Transverse colon (tissue), 4 donors: ENCODE measurements at places on chromosomes 7 and 10. TPM values are rescaled to one million over a fixed set of nuclear protein-coding genes. Genes with fewer than 3 reads are reported as not detected.
A peak's percentile ranks its signal among the peaks of the same experiment; 100 is the strongest.

Gene AUTS2
- total RNA-seq: 50.1 TPM

- H3K27me3 ChIP-seq: no peaks in the 10 kb centered on the region
- no peaks in the 10 kb centered on the region for H3K36me3 ChIP-seq
Measured at GRCh38 chr10:79203833-79204232, 135.1 kb downstream of the ZMIZ1 start.

DNA sequence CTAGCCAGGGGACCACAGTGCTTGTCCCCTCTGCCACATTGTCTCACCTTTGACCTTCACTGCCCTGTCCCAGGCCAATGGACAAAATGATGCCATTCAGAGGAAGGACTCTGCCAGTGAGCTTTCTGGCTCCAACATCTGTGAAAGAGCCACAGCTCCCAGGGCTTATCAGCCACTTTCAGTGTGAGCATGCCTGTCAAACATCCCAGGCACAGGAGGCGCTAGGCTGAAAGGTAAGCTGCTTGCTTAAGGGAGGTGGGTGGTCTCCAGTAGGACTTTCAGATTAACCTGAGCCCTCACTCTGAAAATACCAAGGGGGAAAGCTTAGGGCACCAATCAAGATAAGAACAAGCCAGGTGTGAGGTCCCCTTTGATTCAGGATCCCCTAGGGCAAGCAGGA lies 59.8 kb upstream of the GDF10 start:
- H3K27ac ChIP-seq: no peak overlapping the region
- no peaks in the 10 kb centered on the region for H3K36me3 ChIP-seq
- DNase-seq: no peak
- H3K27me3 ChIP-seq: no peaks in the 10 kb centered on the region
- H3K4me3 ChIP-seq: no peak overlapping the region
- H3K4me1 ChIP-seq: no peaks in the 10 kb centered on the region

- H3K27ac ChIP-seq: peak overlapping the region; percentile 57
- H3K4me1 ChIP-seq: no peaks in the 10 kb centered on the region
- DNase-seq: no peak
- no peak overlapping the region for H3K4me3 ChIP-seq
- H3K36me3 ChIP-seq: no peaks in the 10 kb centered on the region
Measured at GRCh38 chr10:99685597-99685967, 26.3 kb downstream of the ENTPD7 start.

DNA sequence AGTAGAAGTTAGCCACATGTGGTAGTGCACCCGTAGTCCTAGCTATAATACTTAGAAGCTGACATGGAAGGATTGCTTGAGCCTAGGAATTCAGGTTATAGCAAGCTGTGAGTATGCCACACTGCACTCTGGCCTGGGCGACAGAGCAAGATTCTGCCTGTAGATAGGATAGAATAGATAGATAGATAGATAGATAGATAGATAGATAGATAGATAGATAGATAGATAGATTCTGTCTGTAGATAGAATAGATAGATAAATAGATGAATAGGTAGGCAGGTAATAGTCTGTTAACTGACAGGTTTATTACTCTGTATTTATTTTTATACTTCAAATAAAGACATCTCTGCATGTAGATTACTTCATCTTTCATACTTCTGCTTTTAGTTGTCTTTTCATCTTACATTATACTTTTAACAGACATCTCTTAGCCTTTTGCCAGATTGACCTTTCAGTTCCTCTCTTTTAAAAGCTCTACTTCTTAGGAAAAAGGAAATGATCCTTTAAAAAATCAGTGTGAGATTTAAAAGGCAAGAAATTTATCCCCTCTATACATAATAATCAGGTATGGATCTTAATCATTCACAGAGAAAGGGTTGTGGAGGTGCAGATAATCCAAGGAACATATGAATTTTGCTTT lies 31.8 kb downstream of the CCAR1 start:
- H3K4me1 ChIP-seq: no peaks in the 10 kb centered on the region
- H3K27me3 ChIP-seq: no peaks in the 10 kb centered on the region
- no peak overlapping the region for H3K27ac ChIP-seq
- no peaks in the 10 kb centered on the region for H3K36me3 ChIP-seq
- no peak for DNase-seq
- no peak overlapping the region for H3K4me3 ChIP-seq

DNA sequence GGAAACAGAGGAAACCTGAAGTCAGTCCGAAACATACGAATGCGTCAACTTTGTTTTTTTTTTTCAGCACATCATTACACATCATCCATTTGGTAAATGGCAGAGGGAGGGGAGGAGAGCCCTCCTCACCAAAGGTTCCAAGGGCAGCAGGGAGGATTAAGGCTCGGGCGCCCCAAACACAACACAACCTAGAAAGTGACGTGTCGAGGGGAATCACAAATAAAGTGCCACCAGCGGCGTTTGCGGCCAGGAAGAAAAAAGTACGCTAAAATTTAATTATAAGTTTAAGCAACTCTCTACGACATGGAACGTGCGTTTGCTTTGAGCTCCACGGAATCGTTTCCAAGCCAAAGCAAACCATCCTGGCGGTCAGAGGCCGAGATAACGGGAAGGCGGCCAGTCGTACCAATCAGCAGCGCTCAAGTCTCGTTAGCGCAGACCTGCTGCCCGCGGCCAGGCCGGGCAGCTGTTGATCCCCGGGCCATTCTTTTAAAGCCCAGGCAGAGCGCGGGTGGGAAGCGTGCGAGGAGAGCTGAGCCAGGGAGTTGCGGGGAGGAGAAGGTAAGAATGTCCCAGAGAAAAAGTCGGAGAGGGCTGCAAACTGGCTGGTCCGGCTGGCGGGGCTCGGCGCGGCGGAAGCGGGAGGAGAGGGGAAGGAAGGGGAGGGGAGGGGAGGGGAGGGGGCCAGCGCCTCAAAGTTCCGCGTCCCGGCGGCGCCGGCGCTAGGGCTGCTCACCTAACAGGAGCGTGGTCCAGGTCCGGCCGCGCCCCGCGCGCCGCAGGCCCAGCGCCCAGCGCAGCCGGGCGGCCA lies 719 bp downstream of the DPY19L1 start:
- H3K27me3 ChIP-seq: no peaks in the 10 kb centered on the region
- H3K4me1 ChIP-seq: peaks cover 36% of the 10 kb centered on the region
- H3K36me3 ChIP-seq: no peaks in the 10 kb centered on the region
- peak overlapping the region; percentile 77 for H3K4me3 ChIP-seq
- peak; percentile 64 for DNase-seq

Gene GPR146
- 14.5 TPM for total RNA-seq

Gene PRRT4
- 0.41 TPM for total RNA-seq

DNA sequence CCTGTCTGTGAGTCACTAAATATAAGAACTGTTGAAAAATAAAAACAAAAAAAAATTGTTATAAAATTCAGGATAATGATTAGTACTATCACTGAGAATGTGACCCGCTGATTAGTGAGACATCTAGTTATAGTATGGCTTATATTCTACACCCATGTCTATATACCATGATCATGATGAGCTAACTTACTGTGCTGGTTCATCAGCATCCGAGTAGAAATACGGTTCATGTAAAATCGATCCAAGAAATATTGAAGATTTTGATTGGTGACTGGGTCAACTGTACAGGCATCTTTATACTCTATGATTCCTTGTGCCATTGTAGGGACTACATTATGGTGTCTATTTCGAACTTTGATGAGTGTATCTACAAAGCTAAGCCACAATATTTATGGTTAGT lies 3.7 kb downstream of the PDK4 start:
- H3K36me3 ChIP-seq: no peaks in the 10 kb centered on the region
- H3K27ac ChIP-seq: peak overlapping the region; percentile 96
- peaks cover 47% of the 10 kb centered on the region for H3K4me1 ChIP-seq
- DNase-seq: no peak
- H3K4me3 ChIP-seq: peak overlapping the region; percentile 41

DNA sequence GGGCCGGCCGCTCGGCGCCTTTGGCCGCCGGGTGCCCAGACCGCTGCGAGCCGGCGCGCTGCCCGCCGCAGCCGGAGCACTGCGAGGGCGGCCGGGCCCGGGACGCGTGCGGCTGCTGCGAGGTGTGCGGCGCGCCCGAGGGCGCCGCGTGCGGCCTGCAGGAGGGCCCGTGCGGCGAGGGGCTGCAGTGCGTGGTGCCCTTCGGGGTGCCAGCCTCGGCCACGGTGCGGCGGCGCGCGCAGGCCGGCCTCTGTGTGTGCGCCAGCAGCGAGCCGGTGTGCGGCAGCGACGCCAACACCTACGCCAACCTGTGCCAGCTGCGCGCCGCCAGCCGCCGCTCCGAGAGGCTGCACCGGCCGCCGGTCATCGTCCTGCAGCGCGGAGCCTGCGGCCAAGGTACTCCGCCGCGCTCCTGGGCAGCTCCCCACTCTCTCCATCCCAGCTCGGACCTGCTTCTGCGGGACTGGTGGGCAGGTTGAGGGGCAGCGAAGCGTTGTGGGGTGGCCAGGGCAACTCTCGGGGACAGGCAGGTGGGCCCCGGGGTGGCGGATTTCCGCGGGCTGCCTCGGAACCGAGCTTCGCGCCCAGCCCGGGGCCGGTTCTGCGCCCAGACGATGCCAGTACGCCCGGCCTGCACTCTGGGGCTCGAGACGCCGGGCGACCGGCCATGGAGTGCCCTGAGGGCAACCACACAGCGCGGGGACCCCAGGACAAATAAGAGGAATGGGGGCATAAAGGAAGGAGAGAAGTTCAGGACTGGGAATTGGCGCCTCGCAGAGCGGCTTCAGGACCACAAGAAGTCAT lies 578 bp downstream of the HTRA1 start:
- peaks cover 75% of the 10 kb centered on the region for H3K27me3 ChIP-seq
- H3K36me3 ChIP-seq: no peaks in the 10 kb centered on the region
- peak overlapping the region; percentile 65 for H3K4me3 ChIP-seq
- peak overlapping the region; percentile 72 for H3K27ac ChIP-seq

DNA sequence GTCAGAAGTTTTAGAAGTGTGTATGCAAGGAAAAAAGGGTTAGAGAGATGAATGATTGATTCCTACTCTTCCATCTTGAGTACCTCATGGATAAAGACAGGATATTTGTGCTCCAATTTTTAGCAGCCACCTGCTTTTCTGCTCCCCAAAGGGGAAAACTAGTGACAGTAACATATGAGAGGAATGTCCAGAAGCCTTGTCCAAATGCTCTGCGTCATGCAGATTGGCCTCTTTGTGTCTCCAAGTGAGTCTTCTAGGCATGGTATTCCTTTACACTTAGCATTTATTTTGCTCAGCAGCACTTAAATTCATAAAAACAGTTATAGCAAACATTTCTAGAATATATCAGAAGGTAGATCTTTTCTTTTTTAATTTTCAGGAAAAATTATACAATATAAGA lies 306.8 kb downstream of the CNTNAP2 start:
- H3K4me1 ChIP-seq: no peaks in the 10 kb centered on the region
- no peak overlapping the region for H3K4me3 ChIP-seq
- H3K36me3 ChIP-seq: no peaks in the 10 kb centered on the region
- no peak for DNase-seq
- no peaks in the 10 kb centered on the region for H3K27me3 ChIP-seq
